ENCODE measurements at places on chromosomes 3 and 15.

- no peak for DNase-seq
These were observed 5.6 kb downstream of the GASK1A start for GRCh38 chr3:42984701-42985100.

DNA sequence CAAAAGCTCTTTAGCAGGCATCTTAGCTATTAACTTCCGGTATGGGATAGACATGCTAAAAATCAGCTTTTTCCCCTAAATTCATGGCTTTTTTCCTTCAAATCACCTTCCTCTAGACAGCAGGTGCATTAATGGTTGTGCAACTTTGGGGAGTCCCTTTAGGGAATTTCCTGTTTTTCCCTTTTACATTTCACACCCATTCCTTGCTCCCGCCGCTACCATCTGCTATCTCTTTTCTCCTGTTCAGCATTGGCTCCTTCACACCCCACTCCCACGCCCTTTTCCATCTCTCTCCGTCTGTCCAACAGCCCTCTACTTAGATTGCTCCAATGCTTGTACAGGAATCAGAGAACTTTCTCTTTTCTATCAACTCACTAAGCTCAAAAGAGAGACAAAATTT, 43.4 kb downstream of the FEZF2 start:
- no peak for DNase-seq

- no peak for DNase-seq
These were observed 25.3 kb downstream of the CMSS1 start for GRCh38 chr3:99842826-99843589.

GRCh38 chr15:42675021-42675420, 61.9 kb downstream of the CDAN1 start:
- DNase-seq: no peak

DNA sequence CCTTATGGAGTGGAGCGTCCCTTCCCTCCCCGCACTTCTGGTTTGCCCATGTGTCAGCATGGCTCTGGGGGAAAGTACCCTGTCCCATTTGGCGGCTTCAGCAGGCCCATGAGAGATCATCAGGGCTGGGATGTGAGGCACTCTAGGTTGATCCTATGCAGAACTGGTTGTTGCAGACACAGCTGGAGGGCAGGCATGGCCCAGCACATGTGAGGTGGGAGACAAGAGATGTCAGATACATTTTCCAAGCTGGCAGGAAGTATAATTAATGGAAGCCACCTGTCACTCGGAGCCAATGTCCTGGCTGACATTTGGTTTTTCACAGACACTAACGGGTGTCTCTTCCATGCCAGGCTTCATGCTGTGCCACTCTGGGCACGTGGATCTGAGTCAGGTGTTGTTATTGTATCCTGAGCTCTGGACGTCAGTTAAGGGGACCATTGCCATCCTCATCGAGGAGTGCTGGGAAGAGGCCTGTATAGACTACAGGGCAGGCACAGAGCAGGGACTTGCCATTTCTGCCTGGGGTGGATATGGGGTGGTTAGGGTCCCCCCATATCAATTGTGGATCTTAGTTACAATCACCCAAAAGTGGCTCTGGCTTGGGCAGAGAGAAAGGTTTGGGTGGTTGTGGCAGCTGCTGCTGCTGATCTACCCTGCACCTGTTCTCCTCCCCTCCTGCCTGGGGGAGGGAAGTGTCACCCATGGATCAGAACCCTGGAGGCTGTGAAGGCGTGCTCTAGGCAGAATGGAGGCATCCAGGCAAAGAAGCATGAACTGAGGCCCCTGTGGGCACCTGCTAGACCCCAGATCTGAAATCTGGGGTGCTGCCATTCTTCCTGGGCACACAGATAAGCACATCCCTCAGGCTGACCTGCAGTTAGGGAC, 140.7 kb downstream of the FBLN2 start:
- DNase-seq: no peak

- DNase-seq: no peak
These were observed 156.0 kb downstream of the RPLP1 start for GRCh38 chr15:69608661-69609060.

GRCh38 chr3:52339612-52340011, 23.5 kb downstream of the DNAH1 start:
- DNase-seq: no peak

GRCh38 chr15:63752979-63753378, 80.8 kb downstream of the HERC1 start:
- no peak for DNase-seq

- no peak for DNase-seq
These were observed 32.6 kb downstream of the SEMA7A start for GRCh38 chr15:74400915-74401757.

DNA sequence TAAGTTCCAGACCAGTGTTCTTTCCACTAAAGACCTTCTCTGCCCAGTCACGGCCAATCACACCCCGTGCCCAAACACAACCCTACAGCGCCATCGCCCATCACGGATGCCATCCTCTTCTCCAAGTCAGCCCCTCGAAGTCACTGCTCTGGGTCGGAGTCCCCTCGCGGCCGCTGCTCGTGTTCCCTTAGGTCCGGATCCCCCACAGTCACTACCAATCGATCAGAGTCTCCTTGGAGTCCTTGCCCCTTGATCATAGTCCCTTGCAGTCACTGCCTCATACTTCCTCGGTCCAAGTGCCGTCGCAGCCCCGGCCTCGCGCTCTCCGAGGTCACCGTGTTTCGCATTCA, 461 bp downstream of the PCYT1A start:
- no peak for DNase-seq

DNA sequence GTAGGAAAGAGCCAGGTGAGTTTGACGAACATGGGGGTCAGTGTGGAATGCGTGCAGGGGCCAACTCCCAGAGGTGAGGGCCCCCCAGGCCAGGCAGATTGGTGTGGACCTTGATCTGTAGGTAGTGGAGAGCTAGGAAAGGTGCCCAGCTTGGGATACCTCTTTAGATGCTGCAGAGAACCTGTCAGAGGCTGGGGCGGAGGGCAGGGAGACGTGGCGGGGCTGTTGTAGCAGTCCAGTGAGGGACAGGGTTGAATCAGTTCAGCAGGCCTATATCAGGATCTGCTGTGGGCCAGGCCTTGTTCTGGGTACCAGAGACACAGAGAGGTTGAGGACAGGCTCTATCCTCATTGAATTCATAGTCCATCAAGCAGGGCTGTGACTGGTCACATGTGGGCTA, 8.6 kb downstream of the SNX33 start:
- no peak for DNase-seq

- DNase-seq: no peak
These were observed 2.2 kb downstream of the GPR149 start for GRCh38 chr3:154427685-154428285.

GRCh38 chr15:78007211-78007931, 70.1 kb downstream of the TBC1D2B start:
- DNase-seq: no peak

- DNase-seq: no peak
These were observed 25.1 kb downstream of the XYLB start for GRCh38 chr3:38371541-38372213.

- DNase-seq: no peak
These were observed 73.5 kb upstream of the SPATA16 start for GRCh38 chr3:173214576-173214975.

GRCh38 chr3:46882377-46883053, 5.0 kb downstream of the PTH1R start:
- DNase-seq: no peak

DNA sequence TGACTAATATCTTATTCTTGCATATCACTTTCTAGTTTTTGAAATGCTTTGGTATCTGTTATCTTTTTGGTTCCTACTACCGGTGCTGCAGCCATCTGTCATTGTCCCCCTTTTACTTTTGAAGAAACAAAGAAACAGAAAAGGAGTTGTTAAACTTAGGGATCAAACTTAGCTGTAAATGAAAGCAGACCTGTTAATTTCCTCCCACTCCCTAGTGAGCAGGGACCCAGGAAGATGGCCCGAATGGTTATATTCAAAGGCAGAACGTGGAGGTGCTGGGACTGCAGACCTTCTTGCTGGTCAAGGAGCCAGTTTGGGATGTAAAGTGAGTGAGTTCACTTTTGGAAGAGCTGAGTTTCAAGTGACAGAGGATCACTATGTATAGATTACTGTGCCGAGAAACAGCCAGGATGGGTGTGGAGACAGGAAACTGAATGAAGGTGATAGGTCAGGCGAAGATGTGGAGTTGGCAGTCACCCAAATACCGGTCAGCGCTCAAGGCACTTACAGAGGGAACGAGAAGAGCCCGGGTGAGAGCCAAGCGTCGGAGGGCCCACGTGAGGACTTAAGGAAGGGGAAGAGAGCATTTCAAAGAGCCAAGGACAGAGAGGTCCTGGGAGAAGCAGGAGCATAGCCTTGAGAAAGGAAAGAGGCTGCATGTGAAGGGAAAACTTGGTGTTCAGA, 20.1 kb downstream of the KBTBD8 start:
- DNase-seq: no peak

GRCh38 chr3:157290766-157291165, 130.8 kb upstream of the CCNL1 start:
- no peak for DNase-seq

DNA sequence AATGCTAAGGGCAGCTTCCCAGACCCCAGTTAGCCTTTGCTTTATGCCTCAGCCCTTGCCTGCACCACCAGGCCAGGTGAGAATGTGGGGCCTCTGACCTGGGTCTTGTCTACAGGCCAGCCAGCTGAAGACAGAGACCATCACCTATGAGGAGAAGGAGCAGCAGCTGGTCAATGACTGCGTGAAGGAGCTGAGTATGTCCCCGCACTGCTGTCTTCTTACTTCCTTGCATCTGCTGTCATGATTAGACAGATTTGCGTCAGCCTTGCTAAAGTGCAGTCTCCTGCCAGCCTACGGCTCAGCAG, 74.6 kb downstream of the CCK start:
- DNase-seq: no peak

GRCh38 chr3:1609416-1609815, 489.2 kb upstream of the CNTN4 start:
- DNase-seq: no peak

All from stimulated activated CD8-positive, alpha-beta memory T cell treated with anti-CD3 and anti-CD28 coated beads, Interleukin-7, amount 100 ng/mL, for 24 hours (primary cell).